ENCODE measurements at places on chromosomes 7 and 10.

GRCh38 chr10:101380353-101381017 is 26.5 kb downstream of the BTRC start:
- no peak for DNase-seq

DNA sequence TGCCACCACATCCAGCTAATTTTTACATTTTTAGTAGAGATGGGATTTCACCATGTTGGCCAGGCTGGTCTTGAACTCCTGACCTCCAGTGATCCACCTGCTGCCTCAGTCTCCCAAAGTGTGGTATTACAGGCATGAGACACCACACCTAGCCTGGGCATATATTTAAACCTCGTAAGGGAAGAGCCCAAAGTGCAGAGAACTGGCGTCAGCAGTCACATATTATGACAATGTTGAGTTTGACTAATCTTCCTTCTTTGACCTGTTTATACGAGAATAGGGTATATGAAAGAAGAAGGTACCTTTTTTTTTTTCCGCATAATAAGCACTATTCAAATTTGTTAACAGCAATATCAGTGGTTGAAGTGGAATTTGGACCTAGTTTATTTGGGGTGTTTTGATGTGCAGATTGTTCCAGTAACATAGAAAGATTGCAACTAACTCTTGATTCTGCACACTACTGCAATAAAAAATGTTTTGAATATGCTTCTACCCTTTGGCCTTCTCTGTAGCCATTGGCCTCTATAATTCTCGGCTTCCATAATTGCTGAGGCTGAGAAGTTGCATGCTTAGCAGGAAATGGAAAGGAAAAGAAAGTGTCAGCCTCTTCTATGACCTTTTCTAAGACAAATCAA is 55.9 kb downstream of the MINPP1 start:
- DNase-seq: no peak

- peak; percentile 4 for DNase-seq
These were observed 1.2 kb downstream of the TSPAN12 start for GRCh38 chr7:120856621-120857352.

- no peak for DNase-seq
These were observed 78.8 kb downstream of the PROSER2 start for GRCh38 chr10:11901833-11902475.

GRCh38 chr7:118305671-118306070 is 81.2 kb downstream of the ANKRD7 start:
- DNase-seq: no peak

- DNase-seq: no peak
These were observed 332.1 kb upstream of the CELF2 start for GRCh38 chr10:10685566-10685965.

- DNase-seq: no peak
These were observed 7.0 kb downstream of the UMAD1 start for GRCh38 chr7:7647495-7648036.

DNA sequence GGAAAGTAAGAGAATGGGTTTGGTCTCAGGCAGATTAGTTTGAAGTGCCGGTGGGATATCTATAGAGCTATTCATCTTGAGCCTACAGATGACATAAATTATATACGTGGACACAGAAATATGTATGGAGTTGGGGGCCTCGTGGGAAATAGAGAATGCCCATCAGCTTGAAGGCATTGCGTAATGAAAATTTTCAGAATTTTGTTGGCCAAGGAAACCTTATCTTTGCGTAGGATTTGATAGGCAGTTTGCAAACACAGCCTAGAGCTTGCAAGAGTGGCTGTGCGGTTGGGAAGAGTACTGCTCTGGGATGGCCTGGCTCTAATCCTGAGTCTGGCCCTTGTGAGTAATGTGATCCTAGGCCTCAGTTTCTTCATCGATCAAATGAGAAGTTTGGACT is 32.3 kb downstream of the MCM10 start:
- no peak for DNase-seq

Data from activated naive CD4-positive, alpha-beta T cell treated with Interleukin-2 at 50 U/mL for 16 hours (primary cell).